ENCODE measurements at places on chromosomes 3 and 15. TPM values are rescaled to one million over a fixed set of nuclear protein-coding genes. Genes with fewer than 3 reads are reported as not detected.

LRTM1 gene
- total RNA-seq, result not detected

DNA sequence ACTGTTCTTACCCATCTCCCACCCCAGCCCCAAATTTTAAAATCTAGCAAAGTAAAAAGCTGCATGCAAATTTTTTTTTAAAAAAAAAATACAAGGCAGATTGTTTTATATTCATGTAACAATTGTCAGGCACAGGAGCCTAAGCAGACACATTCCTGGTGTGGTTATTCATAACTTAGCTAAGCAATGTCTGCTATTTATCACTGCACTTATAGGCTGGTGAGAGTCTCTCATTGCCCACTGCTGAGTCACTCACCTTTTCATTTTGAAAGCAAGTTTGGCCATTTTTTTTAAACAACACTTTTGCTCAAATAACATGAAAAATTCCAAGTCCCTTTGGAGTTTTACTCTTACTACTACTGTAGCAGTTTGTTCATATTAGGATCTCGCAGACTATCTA, 413.9 kb downstream of the RBMS3 start:
- no peak for DNase-seq

GRCh38 chr3:114274929-114275328, 18.9 kb upstream of the TIGIT start:
- DNase-seq, result no peak

DNA sequence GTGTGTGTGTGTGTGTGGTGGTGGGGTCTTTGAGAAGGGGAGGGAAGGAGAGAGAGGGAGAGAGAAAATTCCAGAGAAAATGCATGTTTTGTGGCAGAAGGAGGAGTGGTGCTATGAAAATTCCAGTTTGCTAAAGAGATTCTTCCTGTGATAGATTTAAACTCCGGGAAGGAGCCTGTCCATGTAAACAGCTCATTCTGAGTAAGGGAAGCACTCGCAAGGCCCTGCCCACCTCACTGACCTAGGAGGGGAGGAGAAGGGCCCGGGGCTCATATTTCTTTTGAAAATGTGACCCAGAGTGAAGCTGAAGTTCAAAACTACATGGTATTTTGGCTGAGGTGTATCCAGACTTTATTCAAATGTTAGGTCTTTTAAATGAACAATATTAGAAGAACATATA, 41.3 kb downstream of the ADAMTSL3 start:
- DNase-seq, result no peak

DNA sequence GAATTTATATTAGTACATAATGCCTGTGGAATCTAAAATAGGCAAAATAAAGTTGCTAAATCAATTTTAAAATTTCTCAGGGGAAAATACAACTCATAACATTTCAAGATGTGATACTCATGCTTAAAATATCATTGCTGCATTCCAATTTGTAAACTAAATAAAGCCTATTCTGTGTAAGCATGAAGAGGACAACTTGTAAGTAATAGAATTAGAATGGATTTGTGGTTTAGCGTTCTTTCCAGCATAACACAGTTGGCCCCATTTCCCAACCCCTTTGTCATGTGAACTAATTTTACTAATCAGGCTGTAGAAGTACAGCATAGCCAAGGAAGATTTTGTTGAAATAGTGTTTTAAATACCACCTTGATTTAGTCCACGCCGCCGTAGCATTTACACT, 437.2 kb downstream of the SI start:
- no peak for DNase-seq

DNA sequence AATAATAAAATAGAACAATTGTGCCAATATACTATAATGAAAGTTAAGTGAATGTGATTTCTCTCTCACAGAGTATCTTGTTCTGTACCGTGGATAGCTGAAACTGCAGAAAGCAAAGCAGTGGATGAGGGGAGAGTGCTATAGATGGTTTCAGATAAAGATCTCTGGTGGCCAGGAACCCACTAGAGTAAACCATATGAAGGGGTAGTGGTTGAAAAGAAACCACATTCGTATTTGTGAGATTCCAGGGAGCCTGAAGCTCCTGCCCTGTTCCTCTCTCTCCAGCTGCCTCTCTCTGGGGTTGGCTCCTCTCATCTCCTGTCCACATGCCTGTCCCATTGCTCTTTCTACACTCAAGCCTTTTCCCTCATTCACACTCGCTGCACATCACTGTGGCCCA, 8.9 kb downstream of the ABHD17C start:
- DNase-seq, result no peak

DNA sequence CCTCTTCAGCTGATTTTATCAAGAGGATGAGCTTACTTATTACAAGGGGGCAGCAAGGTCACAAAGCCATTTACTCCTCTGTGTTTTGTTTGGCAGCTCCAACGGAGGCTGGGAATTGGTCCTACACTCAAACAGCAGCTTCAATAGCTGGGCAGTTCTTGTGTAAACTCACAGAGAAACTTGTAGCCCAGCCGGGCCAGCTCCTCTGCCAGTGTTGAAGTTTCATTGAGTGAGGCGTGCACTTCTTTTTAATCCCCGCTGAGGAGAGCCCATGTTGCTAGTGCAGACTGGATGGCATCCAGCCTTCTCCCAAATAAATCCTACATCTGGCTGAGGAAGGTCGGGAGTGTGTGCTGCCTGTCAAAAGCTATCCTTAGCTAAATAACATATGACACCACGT, 59.5 kb downstream of the BFSP2 start:
- peak; percentile 37 for DNase-seq

DNA sequence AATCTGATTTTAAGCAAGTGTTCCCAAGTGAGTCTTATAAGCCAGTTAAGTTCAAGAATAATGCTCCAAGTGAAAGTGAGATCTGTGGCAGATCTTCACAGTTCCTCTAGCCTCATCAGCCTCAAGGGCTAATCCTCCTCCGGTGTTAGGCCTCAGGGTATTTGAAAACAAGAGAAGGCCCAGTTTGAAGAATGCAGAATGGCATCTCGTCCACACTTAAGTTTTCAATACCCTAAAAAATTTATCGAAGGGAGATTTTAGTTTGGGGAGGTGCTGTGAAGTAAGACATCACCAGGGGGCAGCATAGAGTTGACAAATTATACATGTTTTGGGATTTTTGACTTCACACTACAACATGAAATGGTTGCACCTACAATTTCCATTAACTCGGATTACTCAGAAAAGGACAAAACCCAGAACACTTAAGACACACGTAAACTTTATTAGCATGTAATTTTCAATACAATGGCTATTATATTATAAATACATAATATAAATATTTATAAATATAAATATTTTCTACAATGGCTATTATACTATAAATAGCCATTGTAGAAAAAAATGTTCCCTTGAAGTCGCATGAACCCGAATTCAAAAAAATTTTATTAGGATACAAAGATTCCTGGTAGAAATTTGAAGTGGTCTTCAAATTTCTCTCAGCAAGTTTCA, 2.3 kb upstream of the TMEM266 start:
- DNase-seq, result no peak

- DNase-seq, result peak; percentile 36
Measured at GRCh38 chr15:74901612-74902063, 5.0 kb downstream of the FAM219B start.

- DNase-seq, result no peak
Measured at GRCh38 chr3:197465197-197465995, 90.4 kb downstream of the BDH1 start.

- no peak for DNase-seq
Measured at GRCh38 chr3:66200147-66200546, 20.7 kb upstream of the SLC25A26 start.

DNA sequence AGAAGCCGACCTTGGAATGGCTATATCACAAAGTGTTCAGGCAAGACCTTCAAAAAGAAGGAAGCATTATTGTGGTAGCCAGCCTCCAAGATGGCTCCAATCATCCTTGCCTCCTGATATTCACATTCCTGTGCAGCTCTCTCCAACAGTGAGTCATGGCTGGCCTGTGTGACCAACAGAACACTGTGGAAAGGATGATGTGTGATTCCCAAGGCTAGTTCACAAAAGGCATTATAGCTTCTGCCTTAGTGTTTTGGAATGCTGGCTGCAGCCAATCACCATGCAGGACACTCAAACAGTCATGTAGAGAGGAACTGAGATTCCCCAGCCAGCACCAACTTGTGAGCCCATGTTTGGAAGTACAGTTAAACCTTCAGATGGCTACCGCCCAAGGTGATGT, 102.6 kb downstream of the EFL1 start:
- DNase-seq, result no peak

All from left ventricle myocardium inferior (tissue), 1 donor.